ENCODE measurements at places on chromosomes 12 and 14.

DNA sequence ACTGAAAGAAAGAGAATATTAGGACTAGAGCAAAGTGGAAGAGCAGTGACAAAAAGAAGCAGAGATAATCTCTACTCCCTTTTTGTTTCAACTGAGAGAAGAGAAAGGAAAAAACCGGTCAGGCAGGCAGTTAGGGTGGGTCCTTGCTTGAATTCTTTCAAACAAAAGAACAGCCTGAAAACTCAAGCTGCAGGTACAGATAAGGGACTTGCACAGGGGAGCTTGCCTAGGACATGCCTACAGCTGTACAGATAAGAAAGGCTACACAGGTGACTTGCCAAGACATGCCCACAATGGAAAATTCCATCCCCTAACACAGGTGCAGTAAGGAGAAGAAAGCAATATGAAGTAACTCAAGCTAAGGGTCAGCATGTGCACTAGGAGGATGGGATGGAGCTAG lies 532.2 kb upstream of the MIS18BP1 start:
- no peak for DNase-seq

DNA sequence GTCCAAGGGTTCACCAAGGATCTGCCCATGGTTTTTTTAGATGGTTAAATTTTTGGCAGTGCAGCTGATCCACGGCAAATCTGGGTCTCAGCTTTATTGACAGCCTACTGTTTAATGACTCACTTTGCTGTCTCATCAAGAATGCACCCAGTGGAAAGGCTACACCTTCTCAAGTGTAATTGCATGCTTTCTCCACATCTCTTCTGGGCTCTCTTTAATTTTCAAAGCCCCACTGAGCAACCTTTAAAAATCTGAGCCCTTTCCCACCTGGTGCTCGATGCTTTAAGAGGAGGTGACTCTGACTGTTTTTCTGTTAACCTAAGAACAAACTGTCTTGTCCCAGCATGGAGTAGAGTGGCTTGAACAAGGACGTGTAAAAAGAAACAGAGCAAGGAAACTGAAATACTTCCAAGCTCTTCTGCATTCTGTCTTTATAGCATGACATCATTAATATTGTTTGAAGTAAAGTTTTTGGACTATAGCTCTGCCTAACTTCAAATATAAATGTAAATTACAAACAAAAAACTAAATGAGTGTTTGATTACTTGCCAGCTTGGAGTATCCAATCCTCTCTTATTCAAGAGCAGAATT lies 214.2 kb upstream of the KRR1 start:
- DNase-seq, result no peak

GRCh38 chr12:103820361-103820760 lies 20.7 kb downstream of the NT5DC3 start:
- DNase-seq, result no peak

DNA sequence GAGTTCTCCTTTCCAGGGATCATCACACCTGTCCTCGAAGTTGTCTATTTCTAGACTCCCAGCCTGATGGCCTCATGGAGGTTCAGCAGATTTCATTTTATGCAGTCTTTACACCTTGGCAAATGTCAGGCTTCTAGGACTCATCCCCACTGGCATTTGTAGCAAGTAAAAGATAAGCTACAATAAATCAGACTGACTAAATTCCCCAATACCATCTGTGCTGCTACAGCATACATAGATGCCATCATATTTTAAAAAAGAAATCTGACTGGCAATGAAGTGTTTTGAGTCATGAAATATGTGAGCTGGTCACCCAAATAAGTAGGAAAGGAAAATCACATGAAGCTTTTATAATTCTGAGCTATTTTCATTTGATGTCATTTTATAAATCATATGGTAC lies 55.3 kb downstream of the KCNC2 start:
- DNase-seq, result no peak

- no peak for DNase-seq
These were observed 109.0 kb upstream of the SLC35F4 start for GRCh38 chr14:57974896-57975295.

- no peak for DNase-seq
These were observed 14.2 kb downstream of the HIP1R start for GRCh38 chr12:122849352-122850047.

DNA sequence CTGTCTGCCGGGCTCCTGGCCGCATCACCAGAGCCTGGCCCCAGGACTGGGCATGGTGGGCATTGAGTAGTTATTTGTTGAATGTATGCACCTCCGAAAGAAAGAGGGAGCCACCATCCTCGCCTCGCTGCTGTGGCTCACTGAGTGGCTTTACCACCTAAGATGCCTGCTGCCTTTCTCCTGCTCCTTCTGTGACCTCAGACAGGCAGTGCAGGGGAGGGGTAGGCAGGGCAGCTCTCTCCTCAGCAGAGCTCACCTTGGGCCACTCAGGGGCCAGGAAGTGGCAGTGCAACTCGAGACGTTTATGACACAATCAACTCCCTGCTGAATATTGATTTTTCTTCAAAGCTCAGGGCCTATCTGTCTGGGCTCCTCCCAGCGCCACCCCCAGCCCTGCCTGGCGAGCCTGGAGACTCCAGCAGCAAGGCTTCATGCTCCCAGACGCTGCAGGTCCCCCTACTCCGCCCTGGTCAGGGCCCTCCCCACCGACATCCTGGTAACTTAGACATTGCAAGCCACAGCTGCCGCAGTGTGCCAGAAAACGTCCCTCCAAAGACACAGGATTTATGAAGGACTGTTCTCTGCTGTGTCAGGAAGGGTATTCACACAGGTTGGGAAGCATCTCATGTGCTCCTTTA lies 84.3 kb upstream of the DIO3 start:
- no peak for DNase-seq

DNA sequence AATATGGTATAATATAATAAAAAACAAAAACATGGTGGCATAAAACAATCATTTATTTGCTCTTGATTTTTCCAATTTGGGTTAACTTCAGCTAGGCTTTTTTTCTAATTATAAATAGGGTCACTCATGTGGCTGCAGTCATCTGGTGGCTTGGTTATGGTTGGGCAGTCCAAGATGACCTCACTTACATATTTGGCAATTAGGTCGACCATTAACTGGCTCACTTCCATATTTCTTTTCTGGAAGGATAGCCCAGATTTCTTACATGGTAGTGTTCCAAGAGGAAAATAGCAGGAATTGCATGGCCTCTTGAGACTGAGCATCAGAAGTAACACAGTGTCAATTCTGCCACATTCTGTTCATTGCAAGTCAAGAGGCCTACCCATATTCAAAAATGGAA lies 153.4 kb downstream of the FUT8 start:
- DNase-seq, result no peak

GRCh38 chr14:32129124-32129523 lies 52.0 kb downstream of the ARHGAP5 start:
- no peak for DNase-seq

DNA sequence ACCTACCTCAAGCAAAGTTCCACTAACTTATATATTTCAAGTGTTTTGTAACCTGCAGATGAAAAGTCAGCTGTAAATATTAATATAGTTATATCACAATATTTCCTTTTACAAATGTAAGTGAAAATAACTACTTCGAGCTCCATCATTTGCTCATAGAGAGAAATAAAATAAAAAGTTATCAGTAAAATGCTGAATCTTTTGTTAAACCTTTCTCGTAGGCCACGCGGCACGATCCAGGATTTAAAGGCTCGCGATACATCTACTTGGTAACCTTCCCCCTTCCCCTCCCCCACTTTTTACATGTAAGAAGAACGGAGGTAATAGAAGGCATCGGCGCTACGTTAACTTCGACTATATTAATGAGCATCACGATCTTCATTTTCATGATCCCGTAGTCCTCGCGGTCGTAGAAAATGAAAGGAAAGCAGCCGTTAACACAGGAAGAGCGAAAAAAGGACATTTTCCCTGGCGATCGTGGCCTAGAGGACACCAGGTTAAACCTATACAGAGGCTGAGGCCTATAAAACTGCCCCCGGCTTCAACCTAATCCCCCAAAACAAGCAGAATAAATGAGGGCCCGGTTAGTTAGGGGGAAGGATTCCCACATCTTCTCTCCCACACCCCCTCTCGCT lies 508 bp downstream of the HNRNPC start:
- no peak for DNase-seq

GRCh38 chr12:96327889-96328288 lies 72.3 kb downstream of the CDK17 start:
- DNase-seq, result no peak

DNA sequence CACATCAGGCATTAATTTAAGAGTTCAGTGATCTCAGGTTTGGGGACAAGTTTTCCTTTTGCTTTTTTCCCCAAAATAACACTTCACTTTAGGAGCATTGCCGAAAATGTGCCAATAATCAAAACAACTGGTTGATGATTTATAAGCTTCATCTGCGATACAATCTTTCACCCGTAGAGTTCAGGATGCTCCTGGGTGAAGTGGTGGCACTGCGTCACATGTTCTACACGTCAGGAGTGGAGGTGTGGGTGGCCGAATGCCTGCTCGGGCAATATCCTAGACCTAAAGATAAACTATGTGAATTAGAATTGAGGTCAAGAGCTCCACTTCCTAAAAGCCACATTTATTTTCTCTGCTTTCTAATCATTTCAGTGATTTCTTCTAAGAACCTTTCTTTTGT lies 70.9 kb upstream of the DICER1 start:
- no peak for DNase-seq

DNA sequence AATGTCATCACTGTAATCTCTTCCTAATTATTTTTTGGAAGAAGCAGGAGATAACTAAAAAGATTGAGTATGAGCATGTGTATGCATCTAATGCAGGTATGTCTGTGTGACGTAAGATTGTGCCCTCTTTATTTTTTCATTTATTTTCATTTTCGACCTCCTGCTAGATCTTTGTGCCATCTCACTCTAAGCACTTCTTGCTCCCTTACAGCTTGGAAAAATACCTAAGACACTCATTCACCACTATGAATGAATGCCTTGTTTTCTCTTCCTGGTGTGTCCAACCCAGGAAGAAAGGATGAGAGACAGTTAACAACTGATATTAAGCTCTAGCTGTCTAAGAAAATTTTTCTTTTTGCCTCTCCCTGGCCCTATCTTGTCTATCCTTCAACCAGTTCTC lies 76.8 kb upstream of the CISTR start:
- no peak for DNase-seq
